Muscle of leg (tissue), 16 donors: ENCODE measurements at places on chromosomes 11 and 22. TPM values are rescaled to one million over a fixed set of nuclear protein-coding genes. Genes with fewer than 3 reads are reported as not detected.

GRCh38 chr11:117823946-117824420 is 561 bp downstream of the FXYD2 start:
- H3K36me3 ChIP-seq = no peaks in the 10 kb centered on the region
- H3K27me3 ChIP-seq = peaks cover 2% of the 10 kb centered on the region
- peak overlapping the region; percentile 65 for H3K27ac ChIP-seq
- H3K4me1 ChIP-seq = peaks cover 51% of the 10 kb centered on the region

GRCh38 chr11:33067294-33067693 is 27.9 kb downstream of the TCP11L1 start:
- no peak for DNase-seq
- no peak overlapping the region for H3K4me3 ChIP-seq
- peaks cover 9% of the 10 kb centered on the region for H3K4me1 ChIP-seq
- peaks cover 59% of the 10 kb centered on the region for H3K36me3 ChIP-seq
- no peak overlapping the region for H3K27ac ChIP-seq

GRCh38 chr11:120295099-120295498 is 30.0 kb upstream of the TLCD5 start:
- peaks cover 35% of the 10 kb centered on the region for H3K27me3 ChIP-seq
- no peaks in the 10 kb centered on the region for H3K36me3 ChIP-seq
- no peak overlapping the region for H3K27ac ChIP-seq
- H3K4me3 ChIP-seq = no peak overlapping the region

KREMEN1 gene
- total RNA-seq = 44.9 TPM

ACCSL gene
- 0.04 TPM for total RNA-seq

MAPK8IP2 gene
- total RNA-seq = 0.22 TPM

GRCh38 chr11:111220721-111221120 is 24.8 kb upstream of the POU2AF2 start:
- no peak overlapping the region for H3K4me3 ChIP-seq
- DNase-seq = no peak
- H3K4me1 ChIP-seq = no peaks in the 10 kb centered on the region

DNA sequence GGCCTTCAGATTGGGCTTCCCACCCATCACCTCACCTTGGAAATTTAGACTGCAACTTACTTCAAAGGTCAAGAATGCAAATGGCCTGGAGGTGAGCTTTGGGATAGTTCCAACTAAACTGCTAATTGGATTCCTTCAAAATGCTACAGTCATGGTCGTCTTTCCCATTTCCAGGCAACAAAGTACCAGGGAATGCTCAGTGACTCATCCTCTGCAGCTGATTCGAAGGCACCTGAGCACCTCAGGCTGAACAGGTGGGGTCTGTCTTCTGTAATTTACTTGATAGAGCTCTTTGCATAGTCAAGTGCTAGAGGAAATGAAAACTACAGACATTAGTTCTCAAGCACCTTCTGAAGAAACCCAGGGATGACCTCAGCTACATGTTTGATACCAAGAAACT is 20.5 kb upstream of the FSHB start:
- no peak overlapping the region for H3K27ac ChIP-seq
- DNase-seq = no peak
- H3K4me1 ChIP-seq = no peaks in the 10 kb centered on the region
- no peak overlapping the region for H3K4me3 ChIP-seq

GRCh38 chr11:103768816-103769215 is 267.6 kb upstream of the DDI1 start:
- H3K4me1 ChIP-seq = no peaks in the 10 kb centered on the region
- no peak for DNase-seq
- no peaks in the 10 kb centered on the region for H3K27me3 ChIP-seq
- no peak overlapping the region for H3K27ac ChIP-seq
- no peaks in the 10 kb centered on the region for H3K36me3 ChIP-seq

DNA sequence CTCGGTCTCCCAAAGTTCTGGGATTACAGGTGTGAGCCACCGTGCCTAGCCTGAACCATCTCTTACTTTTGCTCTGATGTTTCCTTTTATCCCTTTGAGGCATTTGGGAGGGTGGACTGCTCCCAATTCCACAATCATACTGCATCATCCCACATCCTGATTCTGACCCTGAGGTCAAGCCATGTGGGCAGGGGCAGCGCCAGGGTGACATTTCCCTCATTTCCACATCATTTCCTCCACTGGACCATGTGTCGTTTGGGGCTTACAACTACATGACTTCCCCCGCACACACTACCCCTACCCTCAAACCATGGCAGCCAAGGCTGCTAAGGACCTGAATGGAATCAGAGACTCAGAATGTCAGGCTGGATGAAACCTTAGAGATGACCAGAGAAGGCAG is 26.4 kb upstream of the ZBTB16 start:
- H3K36me3 ChIP-seq = no peaks in the 10 kb centered on the region
- H3K4me3 ChIP-seq = no peak overlapping the region
- H3K4me1 ChIP-seq = peaks cover 20% of the 10 kb centered on the region
- DNase-seq = no peak

TTC9C gene
- total RNA-seq = 29.5 TPM

- peaks cover 59% of the 10 kb centered on the region for H3K4me1 ChIP-seq
- peaks cover 28% of the 10 kb centered on the region for H3K36me3 ChIP-seq
- DNase-seq = no peak
- H3K27ac ChIP-seq = no peak overlapping the region
- no peak overlapping the region for H3K4me3 ChIP-seq
Measured at GRCh38 chr11:2663506-2663905, 36.3 kb downstream of the KCNQ1OT1 start.

MS4A5 gene
- not detected for total RNA-seq

DNA sequence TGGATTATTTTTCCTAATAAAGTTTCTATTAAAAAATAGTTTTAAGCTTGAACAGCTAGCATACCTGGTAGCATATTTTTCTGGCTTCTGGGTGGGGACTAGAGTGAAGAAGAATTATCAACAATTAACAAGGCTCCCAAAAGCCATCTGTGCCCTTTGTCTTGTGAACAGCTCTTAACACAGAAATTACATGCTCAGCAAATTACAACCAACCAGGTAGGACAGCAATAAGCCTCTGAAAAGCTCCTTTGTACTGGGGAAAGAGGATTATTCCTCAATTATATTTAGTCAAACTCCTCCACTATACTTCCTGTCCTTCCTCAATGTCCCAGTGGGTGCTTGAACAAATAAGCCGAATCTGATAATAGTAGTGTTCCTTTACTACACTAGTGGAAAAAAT is 162.8 kb downstream of the RAB38 start:
- peaks cover 2% of the 10 kb centered on the region for H3K27me3 ChIP-seq
- H3K27ac ChIP-seq = no peak overlapping the region
- H3K4me1 ChIP-seq = no peaks in the 10 kb centered on the region
- H3K4me3 ChIP-seq = no peak overlapping the region
- H3K36me3 ChIP-seq = no peaks in the 10 kb centered on the region

- H3K4me3 ChIP-seq = no peak overlapping the region
- peaks cover 9% of the 10 kb centered on the region for H3K27me3 ChIP-seq
- H3K4me1 ChIP-seq = no peaks in the 10 kb centered on the region
- no peaks in the 10 kb centered on the region for H3K36me3 ChIP-seq
- no peak for DNase-seq
Measured at GRCh38 chr11:131043251-131043650, 127.0 kb upstream of the SNX19 start.

GRCh38 chr22:37751449-37752188 is 54.8 kb downstream of the TRIOBP start:
- peaks cover 40% of the 10 kb centered on the region for H3K36me3 ChIP-seq
- peaks cover 68% of the 10 kb centered on the region for H3K4me1 ChIP-seq
- H3K27me3 ChIP-seq = no peaks in the 10 kb centered on the region
- H3K27ac ChIP-seq = peak overlapping the region; percentile 74
- DNase-seq = no peak
- H3K4me3 ChIP-seq = no peak overlapping the region

DNA sequence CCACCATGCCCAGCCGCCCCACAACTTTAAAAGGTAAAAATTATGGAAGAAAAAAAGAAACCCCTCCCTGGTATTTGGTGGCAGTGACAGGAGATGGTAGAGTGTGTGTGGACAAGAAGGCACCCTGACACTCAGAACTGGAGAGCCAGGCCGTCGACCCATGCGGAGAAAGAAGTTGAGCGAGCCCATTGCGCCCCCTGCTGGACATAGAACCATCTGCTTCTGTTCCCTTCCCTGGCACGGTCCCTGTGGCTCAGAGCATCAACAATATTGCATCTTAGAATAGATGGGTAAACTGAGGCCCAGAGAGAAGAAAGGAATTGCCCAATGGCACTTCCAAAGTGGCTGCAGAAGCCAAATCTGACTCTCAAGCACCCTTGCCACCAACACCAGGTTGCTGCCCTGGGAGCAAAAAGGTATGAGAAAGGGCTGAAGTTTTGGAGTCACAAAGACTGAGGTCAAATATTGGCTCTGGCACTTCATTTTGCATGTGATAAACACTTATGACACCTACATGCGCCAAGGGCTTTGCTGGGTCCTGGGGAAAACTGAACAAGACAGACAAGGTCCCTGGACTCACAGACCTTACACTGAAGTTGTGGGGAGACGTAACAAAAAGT is 8.6 kb downstream of the MRPL11 start:
- DNase-seq = peak; percentile 54
- H3K36me3 ChIP-seq = peaks cover 6% of the 10 kb centered on the region
- no peak overlapping the region for H3K4me3 ChIP-seq

DNA sequence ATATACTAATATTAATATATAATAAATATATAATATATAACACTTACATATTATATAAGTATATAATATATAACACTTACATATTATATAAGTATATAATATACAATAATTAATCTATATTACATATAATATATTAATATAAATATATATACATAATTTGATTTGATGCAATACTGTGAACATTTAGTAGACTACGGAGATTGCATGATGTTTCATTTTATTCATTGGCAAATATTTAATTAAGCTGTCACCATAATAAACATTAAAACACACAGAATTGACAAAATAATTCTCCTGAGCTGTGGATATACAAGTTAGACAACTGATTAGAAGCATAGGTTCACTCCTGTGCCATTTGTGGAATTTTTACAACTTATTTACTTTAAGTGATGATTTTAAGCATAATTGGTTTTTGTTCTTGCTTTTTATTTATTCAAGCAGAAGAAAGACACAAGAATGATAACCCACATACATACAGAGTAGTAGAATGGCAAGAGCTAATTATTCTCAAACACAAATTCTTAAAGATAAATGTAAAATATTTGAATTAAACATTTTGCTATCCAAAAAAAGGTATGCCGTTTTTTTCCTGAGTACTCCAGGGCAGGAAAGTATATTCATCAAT is 65.8 kb upstream of the TOP3B start:
- no peak for DNase-seq
- H3K27ac ChIP-seq = no peak overlapping the region
- no peaks in the 10 kb centered on the region for H3K4me1 ChIP-seq
- H3K36me3 ChIP-seq = no peaks in the 10 kb centered on the region
- H3K27me3 ChIP-seq = peaks cover 4% of the 10 kb centered on the region

- no peaks in the 10 kb centered on the region for H3K36me3 ChIP-seq
- DNase-seq = no peak
- H3K27me3 ChIP-seq = peaks cover 24% of the 10 kb centered on the region
- no peak overlapping the region for H3K4me3 ChIP-seq
- no peaks in the 10 kb centered on the region for H3K4me1 ChIP-seq
Measured at GRCh38 chr11:126764231-126764630, 236.3 kb downstream of the KIRREL3 start.

DNA sequence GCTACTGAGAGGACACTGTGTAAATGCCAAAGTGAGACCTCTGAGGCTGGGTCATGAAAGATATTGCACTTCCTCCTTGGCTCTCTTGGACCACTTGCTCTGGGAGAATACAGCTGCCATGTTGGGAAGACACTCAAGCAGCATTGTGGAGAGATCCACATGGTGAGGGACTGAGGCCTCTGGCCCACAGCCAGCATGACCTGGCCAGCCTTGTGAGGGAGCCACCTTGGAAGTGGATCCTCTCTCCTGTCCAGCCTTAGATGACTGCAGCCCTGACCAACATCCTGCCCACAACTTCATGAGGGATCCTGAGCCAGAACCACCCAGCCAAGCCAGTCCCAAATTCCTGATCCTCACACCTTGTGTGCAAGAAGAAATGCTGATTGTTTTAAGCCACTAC is 30.4 kb downstream of the MB start:
- H3K4me3 ChIP-seq = no peak overlapping the region
- peaks cover 60% of the 10 kb centered on the region for H3K4me1 ChIP-seq
- H3K27me3 ChIP-seq = peaks cover 2% of the 10 kb centered on the region
- DNase-seq = no peak

CABP7 gene
- total RNA-seq = 0.09 TPM

- H3K36me3 ChIP-seq = peaks cover 34% of the 10 kb centered on the region
- no peak for DNase-seq
- H3K27ac ChIP-seq = peak overlapping the region; percentile 63
- peaks cover 47% of the 10 kb centered on the region for H3K4me1 ChIP-seq
Measured at GRCh38 chr22:36463783-36464184, 17.7 kb downstream of the TXN2 start.

DNA sequence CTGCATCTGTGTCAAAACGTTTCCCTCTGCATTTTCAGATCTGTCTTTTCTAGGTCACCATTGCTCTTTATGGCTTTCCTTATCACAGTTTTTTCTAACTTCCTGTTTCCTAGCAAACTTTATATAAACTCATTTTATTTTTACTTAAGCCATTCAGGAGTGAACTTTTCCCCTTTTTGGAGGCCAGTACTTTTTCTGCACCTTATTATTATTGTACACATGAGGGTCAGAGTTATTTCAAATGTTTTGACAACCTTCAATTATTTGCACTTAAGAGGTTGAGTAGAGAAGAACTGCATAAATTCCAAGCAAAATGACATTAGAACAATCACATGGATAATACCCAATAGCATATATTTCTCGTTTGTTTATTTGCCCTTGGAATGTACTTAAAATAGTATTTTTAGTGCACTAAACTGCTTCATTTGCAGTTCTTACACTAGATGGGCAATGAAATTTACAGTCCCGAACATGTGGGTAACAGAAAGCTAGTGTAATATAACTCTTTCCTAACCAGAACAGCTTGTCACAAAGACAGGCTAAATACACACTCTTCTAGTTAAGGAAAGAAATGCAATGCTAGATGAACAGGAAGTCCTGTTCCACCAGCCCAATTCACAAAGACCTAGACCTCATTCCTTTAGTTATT is 79.5 kb downstream of the UBASH3B start:
- H3K4me1 ChIP-seq = peaks cover 5% of the 10 kb centered on the region
- H3K27me3 ChIP-seq = peaks cover 2% of the 10 kb centered on the region
- no peak overlapping the region for H3K27ac ChIP-seq
- no peak for DNase-seq

GRCh38 chr11:13465909-13466371 is 2.9 kb upstream of the BTBD10 start:
- peaks cover 10% of the 10 kb centered on the region for H3K4me1 ChIP-seq
- no peaks in the 10 kb centered on the region for H3K36me3 ChIP-seq
- peak; percentile 35 for DNase-seq
- no peak overlapping the region for H3K4me3 ChIP-seq

GRCh38 chr22:20016734-20017621 is at the start of gene ARVCF:
Gene ARVCF (minus strand): TSS chr22:20016823. CDS start chr22:19990794, 26,029 bp downstream.
- peak within 1 kb of the TSS; percentile 58 for H3K4me3 ChIP-seq
- DNase-seq = peak; percentile 96

ISX gene
- total RNA-seq = not detected

CLMP gene
- 13.9 TPM for total RNA-seq

DNA sequence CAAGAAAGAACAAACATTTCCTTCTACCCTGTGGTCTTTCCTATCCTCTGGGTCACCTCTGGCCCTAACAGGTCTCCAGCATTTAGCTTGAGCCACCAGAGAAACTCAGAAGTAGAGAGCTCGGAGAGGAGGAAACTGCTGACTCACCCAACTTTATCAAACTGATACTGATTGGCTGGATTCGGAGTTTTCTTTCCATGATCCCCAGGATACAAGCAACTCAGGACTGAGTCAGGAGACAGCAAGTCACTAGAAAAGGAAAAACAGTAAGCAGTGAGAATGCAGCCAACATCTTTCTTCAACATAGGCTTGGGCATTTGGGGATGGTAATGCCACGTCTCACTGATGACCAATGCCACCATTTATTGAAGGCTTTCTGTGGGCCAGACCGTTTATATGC is 32.7 kb downstream of the THOC5 start:
- H3K4me1 ChIP-seq = no peaks in the 10 kb centered on the region
- DNase-seq = no peak
- peaks cover 77% of the 10 kb centered on the region for H3K36me3 ChIP-seq
